ENCODE measurements at places on chromosomes 3 and 15. TPM values are rescaled to one million over a fixed set of nuclear protein-coding genes. Genes with fewer than 3 reads are reported as not detected.
A peak's percentile ranks its signal among the peaks of the same experiment; 100 is the strongest.

GRCh38 chr3:115401851-115402501 lies 221.3 kb upstream of the GAP43 start:
- no peak for DNase-seq

Gene CASR
- 0.16 TPM for total RNA-seq

DNA sequence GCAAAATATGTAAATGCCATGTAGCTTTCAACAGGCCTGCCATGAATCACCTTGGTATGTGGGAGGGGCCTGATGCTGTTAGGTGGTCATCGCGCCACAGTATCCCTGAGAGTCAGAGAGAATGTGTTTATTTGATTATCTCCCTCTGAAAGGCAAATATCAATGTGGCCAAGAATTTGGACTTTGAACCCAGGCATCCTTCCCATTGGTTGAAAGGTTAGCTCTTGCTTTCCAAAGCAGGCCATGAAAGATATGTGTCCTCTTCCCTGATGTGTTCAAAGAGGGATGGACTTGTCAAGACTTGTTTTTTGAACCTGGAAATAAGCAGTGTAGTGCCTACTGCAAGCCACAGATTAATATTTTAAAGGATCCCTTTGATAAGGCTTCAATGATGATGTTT lies 36.7 kb downstream of the SRP14 start:
- peak; percentile 57 for DNase-seq

DNA sequence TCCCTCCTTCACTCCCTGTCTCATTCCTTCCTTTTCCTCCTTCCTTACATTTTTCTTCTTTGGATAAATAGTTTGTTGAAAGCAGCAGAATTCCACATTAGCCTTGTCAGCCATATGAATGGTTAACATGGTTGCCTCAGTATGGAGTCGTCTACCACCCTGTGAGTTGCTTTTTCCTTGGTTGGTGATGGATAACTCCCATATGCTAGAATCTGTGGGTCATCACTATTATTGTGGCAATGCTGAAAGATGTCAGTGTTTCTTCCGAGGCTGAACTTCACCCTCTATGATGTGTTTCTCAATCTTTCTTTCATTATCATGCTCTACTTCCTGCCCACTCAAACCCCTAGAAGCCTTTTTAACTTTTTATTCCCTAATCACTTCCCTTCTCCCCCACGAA lies 481.8 kb upstream of the KCNMB2 start:
- no peak for DNase-seq

Gene NPAP1
- not detected for total RNA-seq

DNA sequence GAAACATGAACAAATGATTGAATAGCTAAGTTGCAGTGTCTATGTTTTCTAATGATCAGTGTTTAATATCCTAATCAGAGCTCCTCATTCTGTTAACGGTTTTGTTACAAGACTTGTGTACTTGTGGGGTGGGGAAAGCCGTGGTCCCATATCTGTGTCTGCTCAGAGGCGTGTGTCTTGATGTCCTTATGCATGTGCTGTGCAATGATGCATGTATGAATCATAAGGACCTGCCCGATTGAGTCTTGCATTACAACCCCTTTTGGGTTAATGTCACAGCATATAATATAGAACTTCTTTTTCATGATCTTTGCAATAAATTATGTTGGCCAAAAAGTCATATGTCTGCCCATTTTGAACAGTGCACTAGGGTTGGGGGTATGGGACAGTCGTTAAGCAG lies 233.4 kb downstream of the ITPR1 start:
- DNase-seq = no peak

Gene SH2D7
- total RNA-seq = 0.58 TPM

Gene GP5
- 0.11 TPM for total RNA-seq

Gene GHRL
- 1.1 TPM for total RNA-seq

Gene UROC1
- not detected for total RNA-seq

DNA sequence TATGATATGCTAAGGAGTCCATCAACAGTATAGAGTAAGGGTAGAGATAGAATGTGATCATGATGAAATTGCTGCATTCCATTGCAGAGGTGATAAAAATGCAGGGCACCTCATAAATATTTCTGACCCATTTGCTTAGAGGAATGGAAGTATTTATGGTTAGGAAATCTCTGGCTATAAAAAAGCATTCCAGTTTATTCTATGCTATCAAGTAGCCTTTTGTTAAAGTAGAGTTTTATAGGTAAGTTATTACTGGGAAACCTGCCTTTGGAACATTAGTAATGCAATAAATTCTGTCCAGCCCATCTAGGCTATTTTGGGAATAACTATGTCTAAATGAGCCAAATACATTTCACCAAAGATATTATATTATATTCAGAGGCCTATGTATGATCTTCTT lies 19.8 kb upstream of the STRIT1 start:
- no peak for DNase-seq

- no peak for DNase-seq
These were observed 37.5 kb downstream of the TPM1 start for GRCh38 chr15:63079947-63080626.

DNA sequence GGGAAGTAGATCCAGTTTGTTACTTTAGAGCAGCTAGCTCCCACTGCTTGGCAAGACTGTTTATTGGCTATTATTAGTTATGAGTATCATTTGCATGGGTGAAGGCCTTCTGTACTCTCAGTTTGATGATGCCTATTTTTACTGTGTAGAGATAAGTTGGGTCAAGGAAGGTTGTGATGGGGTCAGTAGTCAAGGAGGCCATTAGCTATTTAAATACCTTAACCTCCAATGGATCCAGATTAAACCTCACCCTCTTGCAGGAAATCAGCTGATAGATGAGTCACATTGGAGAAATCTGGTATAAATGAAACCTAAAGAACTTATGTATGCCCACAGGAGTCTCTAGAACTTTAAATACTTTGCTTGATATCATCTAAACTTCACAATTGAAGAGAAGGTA lies 45.0 kb downstream of the THBS1 start:
- no peak for DNase-seq

Gene MORC1
- total RNA-seq = not detected

- DNase-seq = no peak
These were observed 56.0 kb upstream of the CHRNA7 start for GRCh38 chr15:31974154-31974794.

- peak; percentile 89 for DNase-seq
These were observed at the start of gene EHHADH for GRCh38 chr3:185253645-185254410. TSS of gene EHHADH (minus strand) at chr3:185254049. CDS start at chr3:185254022, 27 bp downstream.

DNA sequence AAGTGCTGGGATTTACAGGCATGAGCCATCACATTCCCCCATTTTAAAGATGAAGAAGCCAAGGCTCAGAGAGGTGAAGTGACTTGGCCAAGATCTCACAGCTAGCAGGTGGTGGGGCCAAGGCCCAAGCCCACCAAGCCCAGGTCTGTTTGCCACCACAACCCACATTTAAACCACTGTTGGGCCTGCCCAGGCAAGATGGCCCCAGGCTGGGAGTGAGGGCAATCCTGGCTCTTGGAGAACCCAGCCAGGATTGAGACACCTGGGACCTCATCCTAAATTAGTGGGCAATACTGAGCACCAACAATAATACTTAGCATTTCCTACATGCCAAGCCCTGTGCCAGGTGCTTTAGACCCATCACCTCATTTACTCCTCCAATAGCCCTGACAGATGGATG lies 6.9 kb downstream of the IGDCC3 start:
- DNase-seq = no peak

GRCh38 chr3:187783098-187783497 lies 37.8 kb upstream of the BCL6 start:
- no peak for DNase-seq

Gene MEGF11
- total RNA-seq = not detected

GRCh38 chr3:141164852-141165251 lies 66.8 kb upstream of the PXYLP1 start:
- no peak for DNase-seq

DNA sequence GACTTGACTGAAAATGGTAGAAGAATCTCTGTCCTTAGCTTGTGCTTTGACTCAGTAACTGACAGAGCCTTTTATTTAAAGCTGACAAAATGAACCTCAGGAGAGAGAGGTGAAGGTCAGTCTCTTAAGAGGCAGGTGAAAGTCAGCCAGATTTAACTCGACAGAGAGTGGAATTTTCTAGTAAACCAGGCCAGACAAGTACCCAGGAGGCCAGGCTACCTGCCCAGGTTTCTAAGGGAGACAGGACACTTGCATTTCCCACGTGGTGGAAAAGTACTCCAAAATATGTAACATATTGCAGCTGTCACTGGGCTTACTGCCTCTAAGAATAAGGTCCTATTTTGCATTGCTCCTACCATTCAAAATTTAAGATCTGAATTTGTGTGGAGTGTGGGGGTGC lies 167.9 kb downstream of the FMN1 start:
- DNase-seq = peak; percentile 40

GRCh38 chr15:74823324-74823723 lies 3.1 kb upstream of the CPLX3 start:
- no peak for DNase-seq

- DNase-seq = no peak
These were observed 35.3 kb upstream of the B3GNT5 start for GRCh38 chr3:183217548-183218332.

- DNase-seq = no peak
These were observed 35.1 kb downstream of the SLC25A26 start for GRCh38 chr3:66255865-66256264.

DNA sequence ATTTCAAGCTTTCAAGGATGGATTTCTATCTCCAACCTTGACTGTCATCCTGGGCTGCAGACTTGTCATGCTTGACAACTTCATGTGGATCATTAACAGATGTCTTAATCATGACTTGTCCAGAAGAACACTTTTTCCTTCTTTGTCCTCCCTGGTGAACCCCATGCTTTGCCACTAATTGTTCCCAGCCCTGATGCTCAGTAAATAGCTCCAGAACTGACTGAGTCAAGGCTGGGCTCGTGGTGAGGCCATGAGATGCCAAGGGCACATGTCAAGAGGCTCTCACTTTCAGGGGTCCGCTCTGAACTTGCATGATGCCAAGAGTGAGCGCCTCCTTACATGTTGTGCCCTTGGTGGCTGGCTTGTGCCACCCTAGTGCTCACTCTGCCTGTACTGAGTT lies 48.9 kb upstream of the KY start:
- DNase-seq = no peak

DNA sequence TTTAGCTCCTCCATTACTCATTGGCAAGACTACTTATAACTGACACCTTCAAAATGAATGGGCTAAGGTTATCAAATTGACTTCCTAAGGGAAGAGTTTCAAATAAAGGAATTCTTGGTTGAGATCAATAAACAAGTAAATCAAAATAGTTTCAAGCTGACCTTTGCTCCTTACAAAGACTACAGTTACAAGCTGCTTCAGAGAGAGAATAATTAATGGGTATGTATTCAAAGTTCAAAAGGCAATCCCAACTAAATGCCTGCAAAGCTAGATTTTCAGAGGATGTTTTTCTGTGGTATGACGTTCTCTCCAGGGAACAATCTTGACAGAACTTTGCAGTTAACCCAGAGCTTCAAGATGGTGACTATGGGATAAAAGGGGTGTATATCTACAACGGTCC lies 153.7 kb downstream of the SUCLG2 start:
- DNase-seq = no peak

- DNase-seq = no peak
These were observed 45.2 kb downstream of the CCNB2 start for GRCh38 chr15:59150185-59150584.

GRCh38 chr3:106635271-106635670 lies 742.0 kb upstream of the CCDC54 start:
- no peak for DNase-seq

Gene GPR149
- not detected for total RNA-seq

- DNase-seq = no peak
These were observed 17.9 kb upstream of the SATB1 start for GRCh38 chr3:18442756-18443664.

GRCh38 chr3:135033737-135034136 lies 238.7 kb downstream of the EPHB1 start:
- peak; percentile 2 for DNase-seq

DNA sequence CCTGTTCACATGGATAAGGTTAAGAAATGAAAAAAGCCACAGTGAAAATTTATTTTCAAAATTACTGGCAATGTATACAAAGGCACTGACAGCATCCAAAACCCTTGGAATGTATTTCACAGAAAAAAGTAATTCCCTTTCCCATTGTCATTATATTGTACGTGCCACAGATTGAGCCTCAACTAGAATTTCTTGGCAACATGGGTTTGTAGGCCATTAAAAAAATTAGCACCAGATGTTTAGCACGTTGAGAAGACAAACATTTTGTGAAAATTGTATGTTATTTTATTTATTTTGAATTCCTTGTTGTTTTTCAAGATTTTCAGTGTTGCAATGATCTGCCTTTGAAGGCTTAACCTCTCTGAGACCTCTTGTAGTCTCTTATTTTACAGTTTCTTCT lies 76.3 kb upstream of the EPHB3 start:
- no peak for DNase-seq
